ENCODE measurements at places on chromosomes 16 and 17. TPM values are rescaled to one million over a fixed set of nuclear protein-coding genes. Genes with fewer than 3 reads are reported as not detected.

Gene SOX9
- 22.8 TPM for total RNA-seq

Gene KCNAB3
- 3.7 TPM for total RNA-seq

Gene XAF1
- 4.6 TPM for total RNA-seq

Gene KDM6B
- total RNA-seq: 13.1 TPM

Gene PLK1
- total RNA-seq: 5.1 TPM

Gene METRN
- total RNA-seq: 74.5 TPM

Gene DOC2A
- 12.5 TPM for total RNA-seq

Gene PRAC2
- not detected for total RNA-seq

Gene CDRT15L2
- total RNA-seq: not detected

Gene MAPT
- 204 TPM for total RNA-seq

Gene RGS11
- total RNA-seq: 10.1 TPM

Gene MYL11
- not detected for total RNA-seq

Gene SAMD14
- 29.8 TPM for total RNA-seq

Gene KRT40
- not detected for total RNA-seq

Gene SOCS1
- 1.8 TPM for total RNA-seq

Gene TPPP3
- total RNA-seq: 36.2 TPM

Gene PMP22
- total RNA-seq: 17.1 TPM

Gene KCNH4
- 1.8 TPM for total RNA-seq
